ENCODE measurements at places on chromosomes 6 and 20.

- DNase-seq: no peak
These were observed 15.6 kb upstream of the CTNNBL1 start for GRCh38 chr20:37677969-37678861.

DNA sequence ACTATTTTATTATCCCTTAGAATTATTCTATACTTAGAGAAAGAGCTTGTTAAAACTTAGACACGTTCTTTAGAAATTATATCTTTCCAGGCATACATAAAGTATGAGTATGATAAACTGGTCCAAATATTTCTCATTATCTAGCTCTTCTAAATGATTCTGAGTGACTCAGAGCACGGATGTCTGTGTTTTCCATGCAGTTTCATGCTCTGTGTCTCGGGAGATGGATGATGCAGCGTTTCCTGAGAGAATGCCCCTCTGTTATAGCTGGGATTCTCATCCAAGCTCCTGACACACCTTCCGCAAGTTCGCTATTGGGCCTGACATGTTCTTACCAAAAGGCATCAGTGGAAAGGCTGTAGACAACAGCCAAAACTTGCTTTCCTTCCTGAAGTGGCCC is 19.3 kb downstream of the SIRT5 start:
- DNase-seq: no peak

- DNase-seq: no peak
These were observed 33.6 kb downstream of the TMX4 start for GRCh38 chr20:7985916-7986315.

GRCh38 chr6:68636666-68637065 is 1.6 kb downstream of the ADGRB3 start:
- DNase-seq: no peak

Data from WERI-Rb-1 (cell line).